ENCODE measurements at places on chromosomes 2 and 18.

- no peak for DNase-seq
Observed at GRCh38 chr18:77487951-77488740, 238.5 kb downstream of the GALR1 start.

GRCh38 chr2:42566837-42567321 is 1.6 kb upstream of the MTA3 start:
- no peak for DNase-seq

- no peak for DNase-seq
Observed at GRCh38 chr2:238879621-238880377, 31.9 kb downstream of the TWIST2 start.

GRCh38 chr2:164969909-164970690 is 14.8 kb upstream of the SLC38A11 start:
- no peak for DNase-seq

DNA sequence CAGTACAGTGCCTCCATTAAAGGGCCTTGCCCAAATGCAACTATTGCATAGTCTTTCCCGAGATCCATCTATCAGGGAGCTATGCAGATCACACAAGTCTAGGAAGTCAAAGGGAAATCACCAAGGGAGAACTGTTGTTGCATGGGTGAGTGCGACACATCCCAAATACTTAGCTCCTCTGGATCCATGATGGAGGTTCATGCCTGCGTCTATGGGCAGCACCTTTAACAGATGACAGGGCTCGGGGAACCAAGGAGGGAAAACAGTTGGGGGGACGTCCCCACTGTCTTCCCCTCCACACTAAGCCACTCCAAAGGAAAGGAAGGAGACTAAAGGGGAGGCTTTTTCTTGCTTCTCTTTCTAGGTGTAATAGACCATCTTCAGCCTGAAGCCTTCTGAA is 552.8 kb upstream of the PKDCC start:
- no peak for DNase-seq

DNA sequence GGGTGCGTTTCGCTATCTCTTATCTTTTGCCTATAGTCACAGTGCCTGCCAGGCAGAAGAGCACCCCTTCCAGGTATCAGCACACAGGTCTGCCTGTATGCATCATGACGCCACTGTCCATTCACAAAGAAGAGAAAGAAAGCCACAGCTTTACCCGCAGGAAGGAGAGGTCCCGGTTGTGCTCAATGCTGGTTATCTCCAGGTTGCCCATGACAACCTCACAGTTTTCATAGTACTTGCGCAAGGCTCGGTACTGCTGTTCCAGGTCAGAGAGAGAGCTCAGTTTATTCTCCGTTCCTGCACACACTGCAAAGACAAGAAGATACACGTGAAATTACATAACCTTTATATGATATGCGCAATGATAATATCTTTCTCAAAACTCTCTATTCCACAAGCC is 414.0 kb downstream of the ERBB4 start:
- no peak for DNase-seq

GRCh38 chr18:74346206-74346605 is 30.6 kb downstream of the C18orf63 start:
- DNase-seq = no peak

DNA sequence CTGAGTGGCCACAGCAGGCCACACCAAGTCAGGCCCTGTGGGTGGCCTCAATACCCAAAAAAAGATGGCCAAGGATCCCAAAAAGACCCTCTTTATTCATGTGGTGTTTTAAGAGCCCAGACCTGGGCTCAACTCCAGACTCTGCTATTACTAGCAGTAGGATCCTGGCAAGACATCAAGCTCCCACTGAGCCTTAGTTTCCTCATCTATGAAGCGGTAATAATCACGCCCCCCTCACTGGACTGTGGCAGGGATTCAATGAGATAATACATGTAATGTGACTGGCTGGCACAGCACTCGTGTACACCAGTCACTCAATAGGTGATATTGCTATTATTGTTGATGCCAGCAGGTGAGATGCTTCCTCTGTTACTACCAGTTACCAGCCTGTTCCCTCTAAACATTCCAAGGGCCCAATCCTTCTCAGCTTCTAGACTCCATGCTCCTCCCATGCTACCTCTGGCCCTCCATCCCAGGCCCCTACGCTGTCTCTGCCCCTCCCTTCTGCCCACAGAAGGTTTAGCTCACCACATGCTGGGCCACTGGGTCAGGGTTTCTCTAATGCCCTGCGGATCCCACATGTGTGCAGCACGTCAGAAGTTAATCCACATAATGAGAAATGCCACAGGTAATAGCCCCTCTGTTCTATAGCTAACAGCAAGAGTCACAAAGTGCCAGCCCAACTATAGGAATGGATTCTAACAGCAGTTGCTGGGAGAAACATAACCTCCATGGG is 51.2 kb downstream of the SLC4A5 start:
- DNase-seq = no peak

DNA sequence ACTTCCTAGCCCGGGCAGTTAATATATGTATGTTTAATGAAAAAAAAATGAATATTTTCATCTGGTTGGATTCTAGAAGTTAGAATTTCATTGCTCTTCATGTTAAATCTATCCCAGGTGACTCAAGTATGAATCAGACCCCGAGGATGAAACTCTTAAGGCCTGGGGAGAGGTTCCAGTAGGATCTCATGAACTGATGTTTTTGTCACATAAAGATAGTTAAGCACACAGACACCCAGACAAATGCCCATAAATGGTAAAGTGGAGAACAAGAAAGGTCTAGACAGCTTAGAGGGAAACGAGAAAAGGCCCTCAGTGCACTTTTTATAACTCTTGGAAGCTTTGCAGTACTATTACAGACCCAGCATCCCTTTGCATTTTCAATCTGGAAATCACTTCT is 114.1 kb downstream of the RIF1 start:
- DNase-seq = no peak

GRCh38 chr18:3972291-3972930 is 482.7 kb downstream of the DLGAP1 start:
- no peak for DNase-seq

DNA sequence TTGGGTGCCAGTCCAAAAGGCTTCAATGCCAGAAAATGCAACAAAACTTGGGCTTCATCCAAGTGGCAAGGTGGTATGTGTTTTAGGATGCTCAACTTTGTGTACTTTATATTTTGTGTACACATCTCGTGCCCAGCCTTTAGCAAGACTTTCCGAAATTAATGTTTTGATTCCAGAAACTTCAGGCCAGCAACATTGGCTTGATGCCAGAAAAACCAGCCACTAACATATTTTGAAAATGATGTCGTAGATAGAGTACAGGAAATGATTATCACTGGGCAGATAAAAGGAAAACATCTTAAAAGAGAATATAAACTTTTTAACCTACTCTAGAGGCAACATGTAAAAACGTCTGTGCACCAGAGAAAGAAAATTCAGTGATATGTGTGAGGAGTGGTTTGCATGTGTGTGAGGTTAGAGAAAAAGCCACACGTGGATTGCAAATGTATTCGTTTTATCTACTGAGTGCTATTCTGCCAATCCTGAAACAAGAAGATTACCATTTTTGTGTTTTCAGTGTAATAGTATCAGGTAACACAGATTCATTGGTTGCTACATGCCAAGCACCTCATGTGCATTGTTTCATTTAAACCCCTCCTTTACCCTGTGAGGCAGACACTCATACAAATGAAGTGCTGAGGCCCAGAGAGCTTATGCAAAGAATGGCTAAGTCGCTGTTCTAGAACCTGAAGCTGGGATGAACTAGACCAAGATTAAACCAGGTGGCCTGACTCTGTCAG is 264.8 kb downstream of the C1D start:
- DNase-seq = no peak

- DNase-seq = no peak
Observed at GRCh38 chr18:27728659-27729058, 448.3 kb downstream of the CDH2 start.

DNA sequence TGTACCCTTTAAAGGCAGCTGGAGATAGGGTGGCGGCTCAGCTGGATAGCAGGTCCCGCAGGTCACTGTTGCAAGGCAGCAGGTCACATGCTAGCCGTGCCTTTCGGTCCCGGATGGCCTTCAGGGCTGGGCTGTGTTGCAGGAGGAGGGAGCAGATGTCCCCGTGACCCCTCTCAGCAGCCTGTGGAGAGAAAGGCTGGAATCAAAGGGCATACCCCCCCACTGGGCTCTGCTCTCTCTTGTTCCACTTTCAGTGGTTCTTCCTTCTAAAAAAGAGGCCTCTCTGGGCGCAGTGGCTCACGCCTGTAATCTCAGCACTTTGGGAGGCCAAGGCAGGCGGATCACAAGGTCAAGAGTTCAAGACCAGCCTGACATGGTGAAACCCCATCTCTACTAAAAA is 4.4 kb upstream of the ANKRD23 start:
- no peak for DNase-seq

GRCh38 chr2:10215393-10215935 is 87.2 kb upstream of the HPCAL1 start:
- DNase-seq = no peak

GRCh38 chr18:13553449-13553848 is 172.9 kb downstream of the FAM210A start:
- DNase-seq = no peak

- no peak for DNase-seq
Observed at GRCh38 chr2:70923378-70924015, 12.2 kb upstream of the ATP6V1B1 start.

DNA sequence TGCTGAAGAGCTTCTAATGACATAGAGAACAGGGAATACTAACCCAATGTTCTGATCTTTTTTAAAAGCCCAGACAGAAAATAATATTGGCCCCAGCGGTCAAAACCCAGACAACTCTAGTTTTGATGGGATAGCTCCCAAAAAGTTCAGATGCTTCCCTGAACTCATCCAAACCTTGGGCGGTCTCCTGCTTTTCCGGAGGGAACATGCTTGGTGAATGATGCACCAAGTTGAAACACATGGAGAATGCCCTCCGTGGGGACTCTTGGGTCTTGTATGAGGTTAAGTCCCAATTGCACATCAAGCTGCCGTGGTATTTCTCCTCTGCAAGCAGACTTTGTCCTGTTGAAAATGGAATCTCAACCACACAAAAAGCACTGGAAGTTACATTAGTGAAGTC is 120.7 kb upstream of the CTAGE1 start:
- no peak for DNase-seq

- no peak for DNase-seq
Observed at GRCh38 chr2:69168950-69169654, 156.1 kb downstream of the ANTXR1 start.

- DNase-seq = no peak
Observed at GRCh38 chr18:63159590-63159989, 160.0 kb downstream of the BCL2 start.

GRCh38 chr2:239318790-239319661 is 81.8 kb downstream of the HDAC4 start:
- peak; percentile 39 for DNase-seq

GRCh38 chr2:134206031-134206430 is 47.8 kb upstream of the MGAT5 start:
- DNase-seq = no peak

GRCh38 chr2:199811346-199811745 is 39.6 kb downstream of the FTCDNL1 start:
- DNase-seq = no peak

- DNase-seq = peak; percentile 52
Observed at GRCh38 chr2:144162652-144163051, 357.3 kb downstream of the ZEB2 start.

DNA sequence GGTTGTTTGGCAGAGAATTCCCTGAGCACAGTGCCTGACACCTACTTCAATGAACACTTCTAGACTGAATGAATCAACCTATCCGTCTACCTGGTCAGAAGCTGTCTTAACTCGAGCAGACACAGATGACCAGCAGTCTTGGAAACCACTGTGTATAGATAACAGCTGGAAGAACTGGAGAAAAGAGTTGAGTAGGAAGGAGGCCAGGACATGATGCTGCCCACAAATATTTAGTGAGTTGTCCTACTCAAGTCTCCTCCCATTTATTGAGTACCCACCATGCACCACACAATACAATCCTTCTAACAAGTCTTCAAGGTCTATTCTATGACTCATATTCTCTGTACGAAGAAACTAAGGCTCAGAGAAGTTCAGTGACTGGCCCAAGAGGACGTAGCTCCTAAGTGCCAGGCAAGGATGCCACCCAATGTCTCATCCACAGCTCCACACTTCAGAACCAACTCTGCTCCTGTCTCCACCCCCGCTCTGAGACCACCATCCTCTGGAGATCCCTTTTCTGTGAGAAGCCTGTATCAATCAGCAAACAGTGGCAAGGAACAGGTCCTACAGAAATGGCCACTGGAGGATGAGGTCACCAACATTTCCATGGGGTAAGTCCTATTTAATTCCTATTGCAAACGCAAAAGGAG is 62.2 kb downstream of the GALNT14 start:
- DNase-seq = no peak

GRCh38 chr2:121633463-121633862 is 15.8 kb downstream of the CLASP1 start:
- DNase-seq = no peak

DNA sequence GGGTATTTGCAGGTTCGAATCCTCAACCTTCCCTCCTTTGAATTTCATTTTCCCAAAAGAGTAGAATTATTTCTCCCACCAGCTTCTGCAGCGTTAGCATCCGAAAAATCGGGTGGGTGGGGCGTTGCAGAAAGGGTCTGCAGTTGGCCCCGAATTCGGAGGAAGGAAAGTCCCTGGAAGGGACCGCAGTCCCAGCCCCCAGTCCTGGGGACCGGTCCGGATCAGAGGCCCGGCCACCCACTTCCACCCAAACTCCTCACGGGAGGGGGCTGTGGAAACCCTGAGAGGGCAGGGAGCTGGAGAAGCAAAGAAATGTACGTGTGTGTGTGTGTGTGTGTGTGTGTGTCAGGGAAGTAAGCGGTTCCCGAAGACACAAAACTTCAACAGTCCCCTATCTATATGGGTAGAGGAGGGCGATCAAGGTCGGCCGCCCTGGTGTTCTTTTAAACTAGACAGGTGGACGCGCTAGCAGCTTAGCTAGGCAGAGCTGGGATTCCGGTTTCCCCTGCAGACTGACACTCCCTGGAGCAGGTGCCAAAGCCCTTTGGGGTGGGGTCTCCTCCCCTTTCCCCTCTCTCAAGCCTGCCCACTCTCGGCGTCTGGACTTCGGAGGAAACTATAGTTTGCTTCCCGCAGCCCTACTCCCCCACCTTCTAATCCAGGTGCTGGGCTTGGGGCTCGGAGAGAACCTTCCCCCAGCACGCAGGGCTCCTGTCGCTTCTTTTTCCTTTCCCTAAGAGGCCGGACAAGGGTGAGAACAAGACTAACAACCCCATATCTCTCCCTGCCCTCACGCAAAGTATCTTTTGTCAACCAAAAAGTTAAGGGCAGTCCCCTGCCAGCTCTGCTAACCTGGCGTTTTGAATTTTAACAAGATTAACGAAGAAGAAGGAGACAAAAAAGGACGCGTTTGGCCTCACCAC is 4.8 kb upstream of the ONECUT2 start:
- DNase-seq = no peak

Data from CD4-positive, alpha-beta T cell treated with Interleukin-4 for 1 hour (primary cell).